ENCODE measurements at places on chromosomes 3 and 15.

DNA sequence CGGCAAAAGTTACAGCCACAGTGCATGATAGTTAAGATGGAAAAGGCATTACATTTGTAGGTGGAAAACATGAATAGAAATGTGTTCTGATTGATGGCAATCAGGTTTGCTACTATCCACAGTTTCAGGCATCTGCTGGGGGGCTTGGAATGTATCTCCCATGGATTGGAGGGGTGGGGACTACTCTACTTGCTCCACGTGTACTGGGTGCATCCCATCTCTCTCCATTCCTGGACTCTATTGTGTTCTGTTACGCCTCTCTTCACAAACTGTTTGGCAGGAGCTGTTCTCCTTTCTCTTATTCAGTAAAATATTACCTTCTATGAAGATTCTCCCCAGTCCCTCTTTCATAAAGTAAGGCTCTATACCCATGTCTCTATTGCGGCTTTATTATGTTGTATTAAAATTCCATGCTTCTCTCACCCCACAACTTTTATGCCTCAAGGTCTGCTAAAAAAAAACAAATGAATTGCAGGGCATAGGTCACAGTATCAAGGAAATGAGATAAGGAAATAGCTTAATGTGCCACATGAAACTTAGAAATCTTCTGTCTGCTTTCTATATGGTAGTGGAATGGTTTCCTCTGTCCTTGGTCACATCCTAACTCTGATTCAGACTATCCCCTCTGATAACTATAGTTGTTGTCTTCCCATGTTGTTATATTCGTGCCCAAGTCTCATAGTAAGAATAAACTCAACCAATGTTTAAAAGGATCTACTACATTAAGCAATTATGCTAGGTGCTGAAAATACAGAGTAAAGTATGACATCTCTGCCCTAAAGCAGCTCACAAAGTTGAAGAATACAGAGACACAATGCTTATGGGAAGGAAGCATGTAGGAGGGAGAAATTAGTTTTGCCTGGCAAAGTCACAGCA is 43.2 kb downstream of the LRRFIP2 start:
- DNase-seq = no peak

GRCh38 chr15:23866832-23867231 is 179.7 kb upstream of the NDN start:
- DNase-seq = no peak

DNA sequence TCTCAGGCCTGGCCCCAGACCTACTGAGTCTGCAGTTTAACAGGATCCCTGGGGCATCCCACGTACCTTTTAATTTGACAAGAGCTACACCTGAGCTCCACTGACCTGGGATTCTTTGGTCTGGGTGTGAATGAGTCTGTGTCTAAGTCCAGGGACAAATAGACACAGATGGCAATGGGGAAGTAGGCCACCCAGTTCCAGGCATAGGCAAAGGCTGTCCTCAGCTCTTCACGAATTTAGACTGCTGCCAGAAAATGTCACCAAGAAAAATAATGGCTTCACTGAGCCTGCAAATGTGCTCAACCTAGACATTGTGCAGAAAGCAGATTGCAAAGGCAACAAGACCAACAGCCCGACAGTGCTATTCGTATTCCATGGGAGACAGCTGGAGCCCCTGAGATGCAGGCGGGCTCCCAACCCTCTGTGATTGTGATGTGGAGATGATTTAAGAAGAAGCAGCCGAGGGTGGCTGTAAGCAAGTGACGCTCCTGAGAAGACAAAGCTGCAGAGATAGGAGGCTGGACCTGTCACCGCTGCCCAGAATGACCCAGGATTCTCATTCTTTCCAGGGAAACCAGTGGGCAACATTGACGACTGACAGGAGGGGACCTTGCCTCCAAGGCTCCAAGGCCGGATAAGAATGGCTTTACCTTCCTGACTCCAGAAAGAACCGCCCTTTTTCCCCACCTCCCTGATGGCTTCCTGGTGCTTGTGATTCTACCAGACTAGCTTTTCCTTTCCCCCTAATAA is 39.8 kb upstream of the IREB2 start:
- no peak for DNase-seq

DNA sequence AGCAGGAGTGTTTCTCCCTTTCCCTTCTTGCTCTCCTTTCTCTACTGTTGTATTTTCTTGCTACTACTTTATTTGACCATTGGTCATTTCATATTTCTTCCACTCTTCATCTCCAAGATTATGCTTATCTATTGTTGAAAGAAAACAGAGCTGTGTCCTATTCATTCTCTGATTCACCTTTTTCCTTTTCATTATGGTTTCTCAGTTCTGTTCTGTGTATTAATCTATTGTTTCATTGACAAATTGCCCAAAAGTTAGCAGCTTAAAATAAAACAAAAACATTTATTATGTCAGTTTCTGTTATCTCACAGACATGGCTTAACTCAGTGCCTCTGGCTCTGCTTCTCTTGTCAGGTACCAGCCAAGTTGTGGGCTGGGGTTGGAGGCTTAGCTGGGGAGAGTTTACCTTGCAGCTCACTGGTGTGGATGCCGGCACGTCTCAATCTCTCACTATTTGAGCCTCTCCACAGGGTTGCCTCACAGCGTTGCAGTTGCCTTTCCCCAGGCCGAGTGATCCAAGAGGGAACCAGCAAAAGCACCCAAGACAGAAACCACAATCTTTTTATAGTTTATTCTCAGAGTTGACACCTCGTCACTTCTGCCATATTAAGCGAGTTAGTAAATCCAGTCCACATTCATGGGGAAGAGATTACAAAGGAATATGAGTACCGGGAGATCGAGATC is 36.9 kb upstream of the FILIP1L start:
- DNase-seq = no peak

Data from T-helper 1 cell (primary cell).